SHP77 (cell line): ENCODE measurements at places on chromosomes 1 and 21.

- no peak for DNase-seq
Observed at GRCh38 chr1:168848051-168848450, 119.0 kb upstream of the DPT start.

DNA sequence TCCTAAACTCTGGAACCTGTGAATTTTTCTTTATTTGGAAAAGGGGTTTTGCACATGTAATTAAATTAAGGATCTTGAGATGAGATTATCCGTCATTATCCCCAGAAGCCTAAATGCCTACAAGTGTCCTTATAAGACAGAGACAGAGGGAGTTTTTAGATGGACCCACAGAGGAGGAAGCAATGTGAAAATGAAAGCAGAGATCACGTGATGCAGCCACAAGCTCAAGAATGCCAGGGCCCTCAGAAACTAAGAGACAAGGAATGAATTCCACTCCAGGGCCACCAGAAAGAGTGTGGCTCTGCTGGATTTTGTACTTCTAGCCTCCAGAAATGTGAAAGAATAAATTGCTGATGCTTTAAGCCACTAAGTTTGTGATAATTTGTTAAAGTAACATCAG is 183.6 kb upstream of the UBE2U start:
- no peak for DNase-seq

DNA sequence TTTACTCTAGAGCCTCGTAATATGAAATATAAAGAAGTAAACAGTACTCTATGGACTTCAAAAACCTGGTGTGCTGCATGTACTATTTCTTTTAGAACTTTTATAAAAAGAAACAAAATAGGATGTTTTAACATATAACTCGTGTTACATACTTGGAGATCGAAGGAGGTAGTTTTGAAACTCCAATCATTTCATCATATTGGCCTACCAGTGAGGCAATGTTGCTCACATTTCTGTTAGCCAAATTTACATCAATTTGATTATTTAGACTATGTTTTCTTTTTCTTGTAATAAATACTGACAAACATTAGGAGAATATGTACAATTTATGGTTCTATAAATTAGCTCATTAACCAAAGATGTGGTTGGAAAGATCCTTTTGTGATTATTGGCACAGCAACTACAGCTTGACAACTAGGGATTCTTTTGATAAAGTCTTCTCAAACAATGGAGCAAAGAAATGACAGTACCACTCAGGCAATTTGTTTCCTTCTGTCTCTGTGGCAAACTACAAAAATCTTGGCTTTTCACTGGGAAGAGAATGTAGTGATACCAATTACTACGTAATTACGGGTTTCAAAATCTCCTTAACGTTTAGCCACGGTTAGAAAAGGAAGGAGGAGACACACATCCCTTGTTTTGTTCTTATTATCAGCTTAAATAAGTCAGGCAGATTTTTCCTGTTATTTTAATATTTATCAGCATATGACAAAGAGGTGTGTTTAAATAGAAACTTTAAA is 266.6 kb upstream of the SGIP1 start:
- no peak for DNase-seq

GRCh38 chr1:178172939-178173338 is 79.0 kb downstream of the RASAL2 start:
- DNase-seq, result no peak

GRCh38 chr1:149906570-149907075 is 7.3 kb downstream of the BOLA1 start:
- no peak for DNase-seq

DNA sequence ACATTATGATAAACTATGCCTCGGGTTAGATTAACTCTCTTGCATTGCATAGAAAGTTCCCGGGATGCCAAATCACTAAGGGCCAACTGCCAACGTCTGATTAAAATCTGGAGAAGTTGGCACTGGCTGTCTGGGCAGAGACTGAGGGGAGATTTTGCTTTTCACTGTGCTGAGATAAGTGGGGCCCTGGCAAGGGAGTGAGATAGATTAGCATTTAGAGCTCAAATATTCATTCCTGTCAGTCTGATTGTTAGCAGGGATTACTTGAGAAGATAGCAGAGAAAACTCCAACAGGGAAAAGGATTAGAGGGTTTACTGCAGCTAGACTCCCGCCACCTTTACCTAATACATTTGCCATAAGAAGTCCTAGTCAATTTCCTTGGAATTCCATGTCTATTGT is 714.1 kb upstream of the CHRM3 start:
- DNase-seq, result no peak

- DNase-seq, result no peak
Observed at GRCh38 chr1:231193710-231194340, 32.0 kb downstream of the TRIM67 start.

DNA sequence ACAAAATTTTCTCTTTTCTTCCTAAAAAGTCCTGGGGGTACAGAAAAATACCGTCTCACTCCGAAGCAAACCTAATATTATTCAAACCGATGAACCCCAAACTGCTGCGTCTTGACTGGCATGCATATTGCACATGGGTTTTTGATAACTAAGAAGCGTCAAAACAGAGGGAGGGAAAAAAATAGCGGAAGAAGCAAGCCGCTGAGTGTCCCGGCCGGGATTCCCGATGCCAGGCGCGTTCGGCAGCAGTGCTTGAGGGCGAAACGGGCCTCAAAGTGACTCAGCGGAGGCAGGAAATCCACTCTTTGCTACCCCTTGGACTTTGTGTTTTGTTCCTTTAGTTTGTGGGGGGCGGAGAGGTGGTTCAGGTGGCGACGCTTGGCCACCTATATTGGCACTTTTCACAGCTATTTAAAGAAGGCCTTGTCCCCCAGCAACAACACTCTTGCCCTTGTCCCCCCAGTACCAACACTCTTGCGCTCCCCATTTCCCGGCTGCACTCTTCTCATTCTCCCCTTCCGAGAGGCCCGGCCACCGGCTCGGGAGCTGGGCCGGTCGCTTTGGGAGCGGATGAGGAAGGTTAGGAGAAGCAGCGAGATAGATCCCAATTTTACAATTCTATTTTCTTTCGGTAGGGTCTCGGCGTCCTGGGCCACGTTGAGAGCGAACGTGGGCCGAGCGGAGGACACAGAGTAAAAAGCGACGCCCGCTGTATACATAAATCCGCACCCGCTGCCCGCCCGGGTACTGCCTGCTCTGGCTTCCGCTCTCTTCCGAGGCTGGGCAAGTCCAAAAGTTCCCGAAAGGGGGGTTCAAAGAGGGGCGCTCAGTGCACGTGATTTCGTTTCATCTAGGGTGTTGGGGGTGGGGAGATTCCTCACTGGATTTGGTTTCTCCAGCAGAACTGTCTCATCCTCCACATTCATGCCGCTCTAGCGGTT is 2.5 kb downstream of the LMX1A start:
- DNase-seq, result no peak

- DNase-seq, result no peak
Observed at GRCh38 chr1:2376931-2377672, 14.3 kb downstream of the MORN1 start.

DNA sequence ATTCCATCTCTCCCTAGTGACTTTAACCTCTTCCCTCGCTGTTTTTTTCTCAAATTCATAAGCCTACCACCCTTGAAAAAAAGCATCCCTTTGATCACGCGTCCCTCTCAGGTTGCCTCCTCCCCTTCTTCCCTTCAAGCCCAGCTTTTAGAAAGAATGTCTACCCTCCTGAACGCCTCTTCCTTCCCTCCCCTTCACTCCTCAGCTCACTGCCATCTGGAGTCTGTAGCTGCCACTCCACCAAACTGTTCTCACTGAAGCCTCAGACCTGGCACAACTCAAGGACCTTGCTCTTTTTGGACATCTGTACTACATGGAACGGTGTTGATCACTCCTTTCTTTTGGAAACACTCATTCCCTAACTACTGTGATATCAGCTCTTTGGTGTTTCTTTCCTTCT is 80.6 kb downstream of the SLC25A24 start:
- no peak for DNase-seq

GRCh38 chr1:40948741-40949443 is 30.6 kb upstream of the CTPS1 start:
- peak; percentile 23 for DNase-seq

- DNase-seq, result no peak
Observed at GRCh38 chr1:235525314-235525713, 21.1 kb upstream of the B3GALNT2 start.

DNA sequence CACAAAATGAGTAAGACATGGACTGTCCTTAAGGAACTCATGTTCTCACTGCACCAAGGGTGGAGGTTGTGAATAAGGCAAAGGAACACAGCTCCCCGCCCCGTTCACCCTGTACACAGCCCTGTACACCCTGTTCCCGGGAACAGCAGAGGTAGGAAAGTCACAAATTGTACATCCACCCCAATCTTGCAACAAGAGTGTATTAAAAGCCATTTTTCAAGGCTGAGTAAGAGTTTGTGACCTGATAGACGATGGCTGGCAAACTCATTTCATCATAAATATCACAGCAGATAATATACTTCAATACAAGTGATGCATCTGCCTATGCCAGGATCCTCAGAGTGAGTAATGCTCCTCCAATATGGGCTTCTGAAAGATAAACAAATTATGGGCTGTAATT is 52.5 kb upstream of the CAMK1G start:
- no peak for DNase-seq

DNA sequence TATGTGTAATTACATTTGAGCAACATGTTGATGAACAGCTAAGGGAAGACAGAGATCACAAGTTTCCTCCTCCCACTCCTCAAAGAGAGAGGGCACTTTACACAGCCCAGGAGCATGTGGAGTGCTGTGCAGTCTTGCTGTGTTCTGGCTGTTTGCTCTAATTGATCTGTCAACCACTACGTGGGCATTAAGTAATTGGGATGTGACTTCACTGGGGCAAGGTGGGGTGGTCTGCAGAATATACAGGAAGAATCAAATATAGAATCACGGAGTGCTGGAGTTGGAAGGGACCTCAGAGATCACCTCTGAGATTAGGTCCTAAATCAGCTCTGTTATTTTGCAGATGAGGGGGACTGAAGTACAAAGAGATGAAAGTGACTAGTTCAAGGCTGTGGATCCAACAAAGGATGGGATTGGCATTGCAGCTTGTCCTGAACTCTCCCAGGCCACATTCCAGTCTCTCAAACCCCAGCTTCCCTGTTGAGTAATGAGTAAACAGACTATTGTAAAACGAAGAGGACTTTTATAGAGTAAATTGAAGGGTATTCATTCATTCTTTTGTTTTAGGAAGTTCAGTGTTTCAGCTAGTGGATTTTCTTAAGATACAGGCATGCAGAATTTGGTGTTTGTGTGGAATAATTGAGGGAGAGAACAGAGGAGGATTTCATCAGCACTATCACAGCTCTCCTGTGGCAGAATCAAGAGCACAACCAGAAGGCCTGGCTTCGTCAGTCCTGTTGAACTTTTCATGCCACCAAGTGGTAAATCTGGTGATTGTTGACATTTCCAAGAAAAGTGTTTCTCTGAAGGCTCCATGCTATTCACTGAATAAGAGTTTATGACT is 22.4 kb downstream of the NOS1AP start:
- DNase-seq, result no peak

- no peak for DNase-seq
Observed at GRCh38 chr1:92903765-92904164, 57.5 kb downstream of the DIPK1A start.

DNA sequence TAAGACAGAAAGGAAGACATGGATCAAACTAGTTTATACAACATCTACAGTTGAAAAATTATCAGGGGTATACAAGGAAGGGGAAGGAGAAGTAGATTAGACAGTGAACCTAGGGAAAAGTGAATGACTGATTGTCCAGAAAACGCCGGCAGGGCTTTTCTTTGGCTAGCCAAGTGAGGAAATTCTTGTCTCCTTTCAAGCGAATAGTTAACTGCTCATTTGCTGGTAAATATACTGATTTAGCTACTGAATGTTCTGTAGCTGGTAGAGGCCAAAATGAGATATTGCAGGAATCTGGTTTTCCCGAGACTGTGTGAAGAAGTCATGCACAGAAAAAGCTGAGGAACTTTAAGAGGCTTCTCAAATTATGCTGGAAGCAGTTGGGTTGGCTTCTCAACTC is 128.5 kb upstream of the ZNHIT6 start:
- no peak for DNase-seq

DNA sequence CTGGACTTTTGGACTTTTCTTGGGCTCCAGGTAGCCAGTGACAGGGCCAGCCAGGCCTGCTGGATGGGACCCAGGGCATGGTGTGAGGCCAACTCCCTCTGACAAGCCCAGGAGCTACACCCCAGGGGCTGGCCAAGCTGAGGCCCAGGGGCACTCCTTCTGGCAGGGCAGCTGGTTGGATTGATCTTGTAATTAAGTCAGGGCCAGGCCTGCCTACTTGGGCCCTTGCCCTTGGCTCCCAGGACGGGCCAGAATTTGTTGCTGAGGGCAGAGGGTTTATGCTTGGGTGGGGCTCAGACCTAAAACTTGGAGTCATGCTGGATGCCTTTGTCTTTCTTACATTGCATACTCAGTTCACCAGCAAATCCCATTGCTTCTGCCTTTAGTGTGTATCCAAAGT is 20.7 kb downstream of the KCNA2 start:
- DNase-seq, result no peak

GRCh38 chr1:153490272-153491051 is 30.0 kb upstream of the S100A7 start:
- DNase-seq, result peak; percentile 17

DNA sequence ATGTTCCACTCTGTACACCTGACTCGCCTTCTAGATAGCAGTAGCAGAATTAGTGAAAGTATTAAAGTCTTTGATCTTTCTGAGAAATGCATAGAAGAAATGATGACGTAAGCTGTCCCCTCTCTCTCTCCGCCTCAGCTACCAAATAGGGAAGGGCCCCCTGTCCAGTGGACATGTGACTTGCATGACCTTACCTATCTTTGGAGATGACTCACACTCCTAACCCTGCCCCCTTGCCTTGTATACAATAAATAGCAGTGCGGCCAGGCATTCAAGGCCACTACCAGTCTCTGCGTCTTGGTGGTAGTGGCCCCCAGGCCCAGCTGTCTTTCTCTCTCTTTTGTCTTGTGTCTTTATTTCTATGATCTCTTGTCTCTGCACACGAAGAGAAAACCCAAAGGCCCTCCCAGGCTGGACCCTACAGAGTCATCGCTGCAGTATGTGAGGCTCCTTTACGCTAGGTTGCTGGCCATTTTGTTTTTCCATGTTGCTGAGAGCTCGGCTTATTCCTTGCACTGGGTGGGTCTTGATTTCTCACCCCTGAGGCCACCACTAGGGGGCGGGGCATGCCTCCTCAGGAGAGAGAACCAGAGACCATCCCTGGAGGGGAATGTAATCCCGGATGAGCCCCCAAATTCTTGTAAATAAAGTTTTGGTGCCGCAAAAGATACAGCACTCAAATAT is 16.0 kb upstream of the ZBTB8B start:
- peak; percentile 91 for DNase-seq

DNA sequence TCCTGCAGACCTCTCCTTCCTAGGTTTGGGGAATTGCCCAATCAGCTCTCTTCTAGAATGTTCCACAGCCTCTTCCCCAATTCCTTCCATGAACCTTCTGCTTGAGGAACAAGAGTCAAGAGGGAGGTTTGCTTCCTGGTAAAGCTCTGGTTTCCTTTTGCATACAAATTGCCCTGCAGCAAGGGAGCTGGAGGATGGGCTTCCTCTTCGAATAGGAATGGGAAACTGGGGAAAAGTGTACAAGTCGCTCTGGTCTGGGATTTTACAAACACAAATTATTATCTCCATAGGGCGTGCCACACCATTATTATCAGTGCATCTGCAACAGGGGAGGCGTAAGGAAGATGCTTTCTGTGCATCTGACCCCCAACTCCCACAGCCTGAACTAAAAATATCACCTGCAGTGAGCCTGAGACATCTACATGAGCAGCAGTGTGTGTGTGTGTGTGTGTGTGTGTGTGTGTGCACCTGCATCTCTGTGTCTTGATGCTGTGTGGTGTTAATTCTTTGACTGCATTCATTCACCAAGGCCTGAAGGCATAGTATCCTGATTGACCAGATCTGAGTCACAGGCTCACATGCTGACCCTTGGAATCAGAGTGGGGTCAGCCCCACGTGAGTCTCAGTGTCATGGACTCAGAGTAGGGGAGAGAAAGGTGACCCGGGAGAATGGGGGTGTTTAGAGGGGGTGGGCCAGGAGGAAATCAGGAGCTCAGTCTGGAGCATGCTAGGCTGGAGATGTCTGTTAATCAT is 272.9 kb downstream of the KAZN start:
- no peak for DNase-seq
